ENCODE measurements at places on chromosomes 12 and 14.

DNA sequence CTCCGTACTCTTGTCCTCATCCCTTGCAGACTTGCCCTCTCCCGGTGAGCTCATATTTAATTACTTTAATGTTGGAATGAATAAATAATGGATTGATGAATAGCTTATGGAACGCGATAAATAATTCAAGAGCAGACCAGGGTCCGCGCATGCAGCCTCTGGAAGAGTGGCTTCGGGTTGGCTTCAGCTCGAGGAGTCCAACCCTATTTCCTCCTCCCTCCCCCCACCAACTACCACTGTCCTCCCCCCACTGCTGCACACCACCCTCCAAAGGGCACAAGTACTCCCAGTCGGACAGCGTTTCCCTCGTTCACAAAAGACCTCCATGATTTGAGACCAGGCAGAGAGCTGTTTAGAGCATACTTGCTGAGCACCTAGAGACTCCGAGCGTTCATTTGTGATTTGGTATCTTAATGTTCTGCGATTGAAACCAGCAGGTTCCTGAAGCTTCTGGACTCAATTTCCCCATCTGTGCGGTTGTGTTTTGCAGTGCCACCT, 647 bp upstream of the SIX1 start:
- no peak for DNase-seq

DNA sequence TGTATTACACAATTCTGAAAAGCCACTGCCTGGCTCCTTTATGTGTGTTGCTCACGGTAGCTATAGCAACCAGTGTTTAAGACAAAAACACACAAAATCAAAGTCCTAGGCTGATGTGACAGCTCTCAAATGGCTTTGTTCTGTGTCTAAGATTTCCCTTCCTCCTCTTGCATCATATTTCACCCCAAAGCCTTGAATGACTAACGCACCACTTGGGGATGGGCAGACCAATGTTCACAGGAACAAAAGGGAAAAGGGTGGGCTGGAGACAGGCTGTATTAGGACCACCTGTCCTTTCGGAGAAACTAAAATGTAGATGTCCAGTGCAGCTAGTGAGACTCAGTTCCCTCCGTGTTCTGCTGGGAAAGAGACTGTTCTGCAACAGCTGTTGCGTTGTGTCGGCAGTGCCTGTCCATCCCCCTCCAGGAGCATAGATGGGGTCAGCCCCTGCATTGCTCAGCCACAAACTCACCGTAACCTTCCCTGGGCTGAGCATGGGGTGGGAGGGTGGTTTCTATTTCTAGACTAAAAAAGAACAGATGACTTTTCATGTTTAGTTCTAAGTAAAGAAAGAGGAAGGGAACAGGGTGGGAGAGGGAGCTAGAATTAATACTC, 26.8 kb upstream of the DAAM1 start:
- DNase-seq = peak; percentile 79

- DNase-seq = peak; percentile 92
These were observed 9.0 kb downstream of the ASIC1 start for GRCh38 chr12:50066402-50066801.

GRCh38 chr14:60647081-60647836, 2.0 kb downstream of the SIX1 start:
- DNase-seq = peak; percentile 56

- no peak for DNase-seq
These were observed 225.1 kb downstream of the DIO2 start for GRCh38 chr14:79986251-79986650.

- DNase-seq = no peak
These were observed 224.4 kb downstream of the SPTSSA start for GRCh38 chr14:34237677-34238076.

DNA sequence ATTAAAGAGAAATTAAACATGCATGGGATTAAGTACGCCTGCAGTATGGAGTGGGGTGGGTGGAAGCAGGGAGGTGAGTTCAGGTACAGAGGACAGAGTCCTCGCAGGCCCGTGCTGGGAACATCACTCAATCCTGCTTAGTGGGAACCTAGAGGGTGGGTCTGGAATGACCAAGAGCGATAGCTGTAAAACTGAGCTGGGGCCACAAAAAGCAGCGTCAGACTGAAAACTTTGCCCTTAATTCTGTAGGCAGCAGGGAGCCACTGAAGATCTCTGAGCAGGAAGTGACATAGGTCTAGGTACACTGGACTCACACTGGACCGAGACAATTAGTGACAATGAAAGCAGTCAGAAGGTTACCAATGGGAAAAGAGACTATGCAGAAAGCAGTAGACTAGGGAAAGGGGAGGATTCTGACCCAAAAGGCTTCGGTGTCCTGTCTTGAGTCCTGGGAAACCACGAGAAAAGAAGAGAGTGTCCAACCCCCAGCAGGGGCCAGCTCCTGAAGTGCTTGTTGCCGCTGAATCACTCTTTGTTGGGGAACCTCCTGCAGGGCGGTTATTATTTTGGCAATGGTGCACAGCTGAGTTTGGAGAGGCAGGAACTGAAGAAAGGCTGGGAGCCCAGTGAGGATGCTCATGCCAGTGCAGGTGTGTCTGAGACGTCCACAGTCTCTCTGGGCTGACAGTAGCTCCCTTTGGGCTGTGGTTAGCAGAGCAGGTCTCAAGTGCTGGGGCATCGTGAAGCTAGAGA, 97.4 kb downstream of the PLXNC1 start:
- DNase-seq = no peak

DNA sequence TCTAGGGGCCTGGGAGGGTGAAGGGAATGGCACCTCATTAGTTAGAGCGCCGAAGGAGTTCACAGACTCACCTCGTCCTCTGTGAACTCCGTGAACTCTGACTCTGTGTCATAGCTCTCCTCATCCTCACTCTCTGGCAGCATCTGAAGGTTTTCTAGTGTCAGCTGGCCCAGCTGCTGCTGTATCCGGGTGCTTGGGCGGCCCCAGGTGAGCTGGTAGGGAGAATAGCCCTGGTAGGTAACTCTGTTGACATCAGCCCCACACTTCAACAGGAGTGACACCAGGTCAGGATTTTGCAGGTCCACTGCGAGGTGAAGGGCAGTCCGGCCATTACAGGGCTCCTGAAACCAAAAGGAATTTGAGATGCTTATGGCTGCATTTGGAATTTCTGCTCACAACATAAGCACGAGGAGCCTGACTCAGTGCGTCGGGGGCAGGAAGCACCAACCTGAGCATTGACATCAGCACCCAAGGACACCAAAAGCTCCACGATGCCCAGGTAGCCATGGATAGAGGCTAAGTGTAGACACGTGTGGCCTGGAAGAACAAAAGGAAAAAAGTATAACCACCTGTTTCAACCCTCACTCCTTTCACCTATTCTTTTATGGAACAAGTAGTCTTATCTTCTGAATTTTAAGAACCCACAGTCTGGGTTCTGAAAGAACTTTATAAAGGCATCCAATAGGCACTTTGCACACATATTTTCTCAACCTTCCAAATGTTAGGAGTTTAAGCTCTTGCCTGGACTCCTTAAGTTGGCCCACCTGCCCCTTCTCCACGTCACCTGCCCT, 2.0 kb downstream of the NFKBIA start:
- DNase-seq = no peak

DNA sequence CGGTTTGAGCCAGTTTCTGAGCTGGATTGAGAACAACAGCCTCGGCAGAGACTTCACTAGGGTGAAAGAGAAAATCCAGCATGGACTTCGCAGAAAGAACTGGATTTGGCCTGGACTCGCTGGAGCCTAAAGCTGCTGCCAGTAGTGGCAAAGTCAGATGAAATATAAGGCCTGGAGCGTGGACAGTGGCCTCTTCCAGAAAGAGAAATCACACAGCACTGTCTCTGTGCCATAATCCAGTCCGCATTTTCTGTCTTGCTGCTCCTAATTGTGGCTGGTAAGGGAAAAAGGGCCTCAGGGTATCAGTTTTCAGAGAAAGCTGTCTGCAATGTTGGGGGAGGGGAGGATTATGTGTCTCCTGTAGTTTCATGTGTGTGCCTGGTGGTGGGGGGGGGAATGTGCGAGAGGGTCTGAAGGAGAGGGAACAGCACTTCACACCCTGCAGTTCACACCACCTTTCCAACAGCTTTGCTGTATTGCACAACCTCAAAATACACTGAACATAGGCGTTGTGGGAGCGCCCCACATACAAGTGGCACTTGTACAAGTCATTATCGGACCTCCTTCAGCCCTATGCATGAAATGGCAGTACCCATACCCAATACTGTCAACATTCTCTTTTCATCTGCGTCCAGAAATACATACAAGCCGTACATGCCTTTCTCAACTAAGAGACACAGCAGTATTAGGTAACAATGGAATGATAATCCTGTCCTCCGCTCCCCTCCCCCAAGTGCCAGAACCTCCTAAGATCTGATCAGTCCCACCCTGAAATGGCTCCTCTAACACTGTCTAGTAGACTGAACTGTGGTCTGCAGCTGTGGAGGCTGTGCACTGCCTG, 107.5 kb upstream of the ATF7IP start:
- DNase-seq = peak; percentile 99

- DNase-seq = no peak
These were observed 142.5 kb downstream of the MSRB3 start for GRCh38 chr12:65420941-65421340.

DNA sequence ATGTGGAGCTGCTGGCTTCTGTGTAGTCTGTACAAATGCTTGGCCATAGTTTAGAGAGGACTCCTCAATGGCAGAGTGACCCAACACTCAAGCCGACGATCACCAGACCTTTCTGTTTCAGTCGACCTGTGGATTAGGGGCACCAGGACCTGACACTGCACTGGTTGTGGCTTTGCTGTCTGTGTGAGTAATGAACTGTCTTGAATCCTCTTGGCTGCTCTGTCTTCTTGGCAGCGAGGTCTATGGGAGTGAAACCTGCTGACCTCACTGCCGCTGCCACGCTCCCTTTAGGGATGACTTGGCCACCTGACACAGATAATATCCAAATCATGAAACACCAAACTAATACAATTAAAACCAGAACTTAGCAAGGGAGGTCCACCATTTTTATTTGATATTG, 83.5 kb upstream of the C14orf180 start:
- DNase-seq = no peak

- peak; percentile 14 for DNase-seq
These were observed 659.8 kb downstream of the VRK1 start for GRCh38 chr14:97456958-97457357.

DNA sequence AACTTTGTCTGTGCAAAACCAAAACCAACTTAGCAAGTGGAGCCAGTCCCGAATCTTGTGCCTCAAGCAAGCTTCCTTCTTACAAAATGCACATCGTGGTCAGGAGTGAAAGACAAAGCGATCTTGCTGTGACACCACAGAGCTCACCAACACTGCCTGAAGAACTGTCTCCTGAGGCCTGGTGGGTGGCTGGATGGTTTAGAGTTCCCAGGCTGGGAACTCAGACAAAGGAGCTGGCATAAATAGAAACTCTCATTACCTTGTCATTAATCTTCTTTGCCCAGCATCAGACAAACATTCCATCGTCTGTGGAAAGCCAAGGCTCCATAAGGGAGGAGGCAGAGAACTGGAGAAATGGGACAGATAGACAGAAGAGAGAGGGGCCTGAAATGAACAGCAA, 144.8 kb downstream of the KCNA5 start:
- peak; percentile 36 for DNase-seq

DNA sequence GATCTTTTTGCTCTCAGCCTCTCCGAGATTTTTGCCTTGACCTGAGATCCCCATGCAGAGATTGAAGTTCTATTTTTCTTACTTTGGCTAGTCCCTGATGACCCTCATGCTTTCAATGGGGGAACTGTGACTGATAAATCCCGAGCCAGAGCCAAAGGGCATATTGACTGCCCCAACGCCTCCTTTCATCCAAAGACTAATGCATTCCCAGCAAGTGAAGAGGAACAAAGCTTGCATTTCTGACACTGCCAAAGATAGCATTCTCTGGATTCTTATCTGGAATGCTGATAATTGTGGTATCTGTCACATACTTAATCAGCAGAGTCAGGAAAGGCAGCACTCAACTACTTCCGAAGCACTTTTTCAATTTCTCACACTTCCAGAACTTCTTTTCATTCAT, 152.3 kb upstream of the EGLN3 start:
- no peak for DNase-seq

GRCh38 chr12:75641031-75641780, 129.8 kb upstream of the KRR1 start:
- DNase-seq = peak; percentile 91

- no peak for DNase-seq
These were observed 368.2 kb upstream of the ATP2B1 start for GRCh38 chr12:90076851-90077319.

- DNase-seq = peak; percentile 91
These were observed 1.1 kb downstream of the SCN8A start for GRCh38 chr12:51592034-51592705.

- no peak for DNase-seq
These were observed 23.8 kb upstream of the STRAP start for GRCh38 chr12:15858353-15858752.

DNA sequence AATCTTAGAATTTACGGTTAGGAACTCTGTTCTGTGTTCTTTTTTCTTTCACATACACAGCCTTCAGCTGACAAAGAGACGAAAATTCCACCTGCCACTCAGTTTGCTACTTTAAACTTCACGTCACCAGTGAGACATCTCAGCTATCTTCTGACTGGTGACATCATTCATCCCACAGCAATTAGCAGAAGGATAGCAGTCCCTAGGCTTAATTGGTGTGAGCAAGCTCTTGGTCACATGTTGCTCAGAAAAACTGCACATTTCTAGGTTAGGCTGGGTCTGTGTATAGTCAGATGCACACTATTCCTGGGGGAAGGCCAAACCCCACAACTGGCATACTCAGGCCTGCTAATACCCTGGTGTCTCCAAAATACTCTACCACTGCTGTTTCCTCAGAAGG, 23.9 kb downstream of the SLC7A7 start:
- peak; percentile 67 for DNase-seq

DNA sequence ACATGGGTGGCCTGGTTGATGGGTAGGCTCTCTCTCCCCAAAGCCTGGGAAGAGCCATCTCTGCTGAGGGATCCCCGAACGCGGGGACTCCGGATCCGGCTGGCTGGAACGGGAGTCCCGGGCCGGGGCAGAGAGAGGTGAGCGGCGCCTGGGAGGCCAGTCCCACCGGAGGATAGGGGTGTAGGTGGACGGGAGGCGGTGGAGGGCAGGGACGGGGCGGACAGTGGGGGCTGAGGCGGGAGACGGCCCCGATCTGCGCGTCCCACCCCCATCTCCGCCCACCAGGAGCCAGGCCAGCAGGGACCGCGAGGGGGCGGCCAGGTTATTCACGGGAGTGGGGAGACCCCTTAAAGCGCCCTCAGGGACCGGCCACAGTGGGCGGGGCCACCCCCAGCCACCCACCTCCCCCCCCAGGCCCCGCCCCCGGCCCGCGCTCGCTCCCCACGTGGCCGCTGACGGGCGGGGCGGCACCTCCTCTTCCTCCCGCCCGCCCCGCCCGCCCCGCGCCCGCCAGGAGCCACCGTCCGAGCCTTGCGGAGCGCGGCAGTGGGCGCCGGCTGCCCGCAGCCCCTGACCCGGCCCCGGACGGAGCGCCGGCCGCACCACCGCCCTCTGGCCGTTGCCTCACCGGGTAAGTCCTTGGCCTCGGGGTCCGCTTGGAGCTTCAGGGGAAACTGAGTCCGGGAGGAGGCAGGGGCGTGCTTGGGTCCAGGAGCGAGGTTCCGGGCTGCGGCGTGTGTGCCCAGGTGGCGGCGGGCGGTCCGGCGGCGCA, at the start of gene INF2:
TSS of gene INF2 (plus strand) at position 510 of the 772 bp plus-strand sequence. CDS start 11,748 bp downstream, outside the sequence.
- peak; percentile 47 for DNase-seq
